ENCODE measurements at places on chromosomes 3 and 15.

GRCh38 chr3:15387735-15388134, 39.6 kb downstream of the METTL6 start:
- no peak for DNase-seq

GRCh38 chr3:11522953-11523571, 120.7 kb downstream of the VGLL4 start:
- DNase-seq: no peak

- DNase-seq: no peak
These were observed 7.0 kb downstream of the FNDC3B start for GRCh38 chr3:172046268-172046915.

GRCh38 chr3:134460965-134461364, 24.8 kb downstream of the ANAPC13 start:
- DNase-seq: no peak

DNA sequence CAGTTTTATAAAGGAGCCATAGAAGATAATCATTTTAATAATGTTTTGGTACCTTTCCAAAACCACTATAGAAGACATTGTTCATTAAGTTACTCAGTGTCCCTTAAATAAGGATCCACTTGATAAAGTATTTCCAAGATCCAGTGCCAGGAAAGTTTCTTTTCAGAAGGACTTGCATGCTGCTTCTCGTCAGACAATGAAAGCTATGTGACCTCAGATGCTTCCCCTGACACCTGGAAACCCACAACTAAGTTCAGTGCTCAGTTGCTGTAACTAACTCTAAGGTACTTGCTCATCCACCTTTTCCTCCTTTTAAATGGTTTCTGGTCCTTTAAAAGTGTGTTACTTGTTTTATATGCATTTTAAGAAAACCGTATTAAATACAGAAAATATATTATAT, 7.3 kb downstream of the SSR3 start:
- DNase-seq: no peak

- no peak for DNase-seq
These were observed 218.5 kb upstream of the TTC14 start for GRCh38 chr3:180383332-180384020.

GRCh38 chr3:21509731-21510470, 241.1 kb downstream of the ZNF385D start:
- DNase-seq: no peak

DNA sequence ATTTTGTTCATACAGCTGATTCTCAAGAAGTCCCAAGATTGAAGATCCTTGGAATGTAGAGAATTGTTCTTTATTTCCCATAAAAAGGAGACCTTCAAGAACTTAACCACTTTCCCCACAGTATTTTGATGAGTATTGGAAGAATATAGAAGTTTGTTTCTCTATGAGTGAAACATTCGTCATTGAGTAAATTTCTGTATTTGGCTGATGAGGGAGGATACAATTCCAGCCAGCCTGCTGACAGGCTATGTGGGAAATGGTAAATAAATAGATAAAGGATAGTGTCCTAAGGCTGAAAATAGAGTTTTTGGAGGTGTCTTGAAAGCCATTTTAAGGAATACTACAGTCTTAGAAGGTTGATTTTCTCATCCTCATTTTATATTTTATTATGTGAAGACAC, 1076.1 kb downstream of the ROBO2 start:
- DNase-seq: no peak

- no peak for DNase-seq
These were observed 194.7 kb downstream of the SV2B start for GRCh38 chr15:91294795-91295194.

- DNase-seq: no peak
These were observed 34.1 kb downstream of the SMARCC1 start for GRCh38 chr3:47747558-47747957.

DNA sequence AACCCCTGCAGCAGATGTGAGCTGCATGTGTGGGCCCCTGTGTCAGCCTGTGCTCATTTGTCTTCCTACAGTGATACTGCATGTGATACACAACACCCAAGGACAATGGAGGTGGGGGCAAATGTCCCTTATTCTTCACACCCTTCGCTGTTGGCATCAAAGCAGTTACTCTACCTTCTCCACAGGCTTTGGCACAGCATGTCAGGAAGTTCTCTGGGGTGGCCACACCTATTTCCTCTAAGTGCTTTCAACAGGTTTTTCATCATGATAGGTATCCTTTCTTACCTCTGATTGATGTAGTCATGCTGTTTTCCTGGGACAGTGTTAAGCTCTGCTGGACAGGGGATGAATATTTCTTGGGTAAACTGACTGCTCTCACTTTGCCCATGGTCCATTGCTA, 29.5 kb downstream of the ZNF662 start:
- DNase-seq: no peak

DNA sequence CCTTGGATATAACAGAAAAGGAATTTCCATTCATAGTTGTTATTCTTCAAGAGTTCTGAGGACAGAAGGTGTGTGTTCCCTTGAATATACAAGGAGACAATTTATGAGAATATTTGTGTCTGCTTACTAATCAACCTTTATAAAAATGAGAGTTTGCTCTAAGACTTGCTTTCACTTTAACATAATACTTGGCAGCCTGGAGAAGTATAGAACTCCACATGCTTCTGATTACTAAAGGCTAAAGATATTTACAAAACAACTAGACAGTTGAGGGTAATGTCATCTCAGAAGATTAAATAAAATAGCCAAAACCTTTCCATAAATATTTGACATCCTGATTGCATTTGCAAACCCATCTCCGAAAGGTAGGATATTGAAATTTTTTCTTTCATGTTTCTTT, 727.1 kb upstream of the NAALADL2 start:
- no peak for DNase-seq

DNA sequence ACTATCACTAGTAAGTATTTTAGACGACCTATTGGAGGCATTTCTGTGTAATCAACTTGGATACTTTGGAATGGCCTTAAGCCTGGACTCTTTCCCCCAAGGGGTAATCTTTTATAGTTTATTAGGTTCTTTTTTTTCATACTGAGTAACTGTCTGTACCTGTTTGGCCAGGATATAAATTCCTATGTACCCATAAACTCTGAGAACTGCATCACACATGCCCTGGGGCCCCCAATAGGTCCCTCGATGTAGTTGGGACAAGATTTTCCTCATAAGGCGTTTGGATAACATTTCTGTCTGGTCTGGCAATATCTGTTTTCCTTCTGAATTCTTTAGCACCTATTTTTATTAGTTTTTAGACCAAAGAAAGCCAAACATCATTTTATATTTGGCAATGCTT, 86.4 kb upstream of the WNT7A start:
- no peak for DNase-seq

DNA sequence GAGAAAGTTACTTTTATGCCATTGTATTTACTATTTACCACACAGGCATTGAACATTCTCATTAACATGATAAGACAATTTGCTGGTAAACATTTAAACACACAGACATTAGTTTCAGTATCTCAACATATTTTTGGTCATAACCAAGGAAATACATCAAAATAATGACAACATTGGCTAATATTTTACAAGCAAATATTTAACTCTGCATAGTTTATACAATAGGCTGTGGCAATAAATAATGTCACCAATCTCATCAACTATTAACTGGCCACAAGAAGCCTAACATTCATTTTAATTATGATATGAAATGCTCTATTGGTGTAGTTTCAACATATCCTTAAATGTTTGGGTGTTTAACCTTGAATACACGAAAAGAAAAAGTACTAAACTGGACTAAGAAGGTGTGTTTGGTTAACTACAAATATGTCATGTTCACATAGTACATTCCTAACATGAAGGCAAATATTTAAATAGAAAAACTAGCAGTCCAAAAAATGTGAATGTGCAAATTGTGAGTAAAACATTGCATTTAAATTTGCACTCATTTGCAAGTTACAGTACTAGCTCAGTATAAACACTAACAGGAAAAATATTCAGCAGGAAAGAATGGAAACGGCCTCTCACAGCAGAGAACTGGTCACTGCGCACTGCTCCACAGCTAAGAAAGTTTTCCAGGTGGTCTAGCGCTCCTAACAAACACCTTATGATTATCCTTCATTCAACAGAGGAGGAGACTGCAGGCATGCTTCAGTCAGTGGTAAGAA, 106.6 kb downstream of the GLDN start:
- DNase-seq: no peak

DNA sequence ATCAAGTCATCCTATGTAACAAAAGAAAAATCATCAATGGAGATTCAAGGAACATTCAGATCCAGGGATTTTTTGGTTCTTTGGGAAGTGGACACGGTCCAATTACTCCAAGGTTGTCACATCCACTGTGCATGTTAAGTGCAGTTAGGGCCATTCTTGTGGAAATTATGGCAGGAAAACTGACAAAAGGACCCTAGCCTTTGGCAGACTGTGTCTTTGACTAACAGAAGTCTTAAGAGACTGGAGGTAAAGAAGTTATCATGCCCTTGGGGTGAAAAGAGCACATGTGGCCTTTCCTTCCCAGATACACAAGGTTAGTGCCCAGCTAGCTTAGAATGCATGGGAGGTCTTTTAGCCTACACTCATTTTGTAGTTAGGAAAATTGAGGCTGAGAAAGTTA, 74.9 kb downstream of the MB21D2 start:
- no peak for DNase-seq

DNA sequence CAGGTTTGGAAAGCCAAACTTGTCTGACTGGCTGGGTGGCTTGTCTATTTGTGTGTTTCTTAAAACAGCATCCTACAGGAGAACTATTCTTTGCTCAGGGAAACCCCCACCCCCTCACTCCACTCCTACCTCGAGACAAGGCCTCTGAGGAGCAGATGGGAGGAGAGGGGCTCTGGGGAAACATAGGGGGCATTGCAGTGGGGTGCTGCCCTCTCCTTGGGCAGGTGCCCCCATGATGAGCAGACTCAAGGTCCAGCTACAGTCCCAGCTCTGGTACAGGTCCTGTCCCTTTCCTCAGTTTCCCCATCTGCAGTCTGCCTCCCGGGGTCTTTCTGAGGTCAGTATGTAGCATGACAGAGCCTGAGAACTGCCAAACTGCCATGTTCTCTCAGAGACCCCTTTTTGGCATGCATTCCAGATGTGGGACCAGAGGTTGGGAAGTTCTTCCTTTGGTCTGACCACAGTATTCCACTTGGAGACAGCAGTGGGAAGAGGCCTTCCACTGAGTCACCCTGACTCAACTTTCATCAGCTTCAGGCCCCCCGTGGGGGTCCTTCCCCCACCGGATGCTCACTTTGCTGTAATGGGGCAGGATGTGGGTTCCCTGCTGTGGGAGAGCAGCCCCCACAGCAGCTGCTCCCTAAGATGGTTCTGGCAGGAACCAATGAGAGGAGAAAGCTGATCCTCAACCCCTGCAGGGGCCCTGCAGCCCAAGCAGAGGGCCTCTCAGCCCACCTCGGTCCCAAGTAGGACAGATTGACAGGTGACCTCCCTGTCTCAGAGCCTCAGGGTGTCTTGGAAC, 32.3 kb upstream of the CYP11A1 start:
- no peak for DNase-seq

GRCh38 chr3:17442332-17443049, 299.9 kb downstream of the TBC1D5 start:
- no peak for DNase-seq

GRCh38 chr3:45367453-45367871, 20.9 kb upstream of the LARS2 start:
- no peak for DNase-seq

DNA sequence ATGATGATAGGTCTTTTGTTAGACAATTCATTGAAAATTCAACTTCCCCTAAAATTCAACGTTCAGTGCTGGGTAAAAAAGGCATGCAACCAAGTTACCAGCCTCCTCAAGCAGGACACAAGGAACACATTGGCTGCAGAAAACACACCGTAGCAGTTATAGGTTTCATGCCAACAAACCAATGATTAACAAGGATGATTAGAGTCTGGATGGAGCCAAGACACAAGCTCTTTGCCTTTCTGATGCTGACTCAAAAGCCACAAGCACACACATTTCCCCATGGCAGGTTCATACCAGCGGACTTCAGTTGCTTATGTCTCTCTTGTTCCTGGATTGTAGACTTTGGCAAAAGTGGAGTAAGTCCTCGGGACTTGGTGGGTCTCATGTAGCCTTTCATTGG, 105.8 kb downstream of the DHX30 start:
- DNase-seq: no peak

DNA sequence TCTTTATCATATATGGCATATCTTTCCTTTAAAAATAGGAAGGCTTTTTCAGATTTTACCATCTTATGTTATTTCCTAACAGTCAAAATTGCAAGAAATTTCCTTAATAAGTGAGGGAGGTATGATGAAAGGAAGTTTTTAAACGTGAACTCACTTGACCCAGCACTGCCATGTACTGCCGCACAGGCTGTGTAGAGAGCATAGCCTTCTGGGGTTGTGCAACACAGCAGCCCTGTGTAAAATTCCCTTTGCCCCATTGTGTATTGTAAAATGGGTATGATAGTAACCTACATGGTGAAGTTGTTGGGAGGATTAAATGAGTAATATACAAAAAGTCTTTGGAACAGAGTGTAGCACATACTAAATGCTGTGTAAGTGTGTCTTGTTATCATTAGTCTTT, 78.6 kb downstream of the PEX5L start:
- no peak for DNase-seq

- DNase-seq: peak; percentile 75
These were observed at the start of gene LTK for GRCh38 chr15:41513506-41514227. Gene LTK, minus strand, starts transcription at chr15:41513827. Its CDS starts 118 bp downstream, at chr15:41513709.

- DNase-seq: no peak
These were observed 73.2 kb upstream of the DLG1 start for GRCh38 chr3:197371591-197372046.

GRCh38 chr3:139326707-139327106, 17.1 kb upstream of the MRPS22 start:
- no peak for DNase-seq

DNA sequence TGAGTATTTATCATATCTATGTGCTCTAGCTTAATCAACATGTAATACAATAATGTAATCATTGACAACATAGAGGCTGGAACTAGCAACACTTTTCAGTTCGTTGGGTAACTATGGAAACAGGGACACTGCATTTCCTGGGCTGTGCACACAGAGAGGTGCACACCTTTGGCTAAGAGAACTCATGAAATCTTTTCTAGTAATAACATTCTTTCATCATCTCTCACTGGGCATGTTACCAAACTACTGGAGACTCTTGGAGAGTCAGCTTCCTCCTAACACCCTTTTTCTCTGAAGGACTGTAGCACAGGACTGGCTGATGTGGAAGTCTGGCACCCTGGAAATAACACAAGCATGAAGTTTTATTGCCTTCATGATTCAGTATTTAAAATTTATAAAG, 135.6 kb downstream of the KCNMB2 start:
- no peak for DNase-seq

DNA sequence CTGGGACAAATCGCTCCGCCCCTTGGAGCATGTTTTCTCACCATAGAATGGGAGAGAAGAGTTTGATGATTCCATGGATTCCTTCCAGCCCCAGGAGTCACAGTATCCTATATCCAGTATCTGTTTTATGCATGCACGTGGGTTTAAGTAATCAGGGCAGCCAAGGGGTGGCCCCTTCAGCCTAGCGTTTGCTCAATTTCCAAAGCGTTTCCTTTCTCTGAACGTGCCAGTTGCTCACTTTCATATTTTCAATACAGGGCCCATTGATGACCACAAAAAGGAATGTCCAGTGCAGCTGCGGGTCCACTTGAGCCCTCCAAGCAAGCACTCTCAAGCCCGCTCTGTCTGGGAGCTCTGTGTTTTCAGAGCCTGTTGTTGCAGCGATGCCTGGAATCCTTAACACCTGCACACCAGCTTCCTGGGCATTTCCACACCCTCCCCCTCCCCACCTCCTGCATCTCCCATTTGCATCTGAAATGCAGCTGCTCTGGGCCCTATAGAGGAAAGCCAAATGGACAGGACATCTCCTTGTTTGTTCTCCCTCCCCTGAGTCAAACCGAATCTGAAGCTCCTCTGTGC, 164.3 kb upstream of the LPP start:
- no peak for DNase-seq

GRCh38 chr3:100048248-100048647, 66.1 kb downstream of the FILIP1L start:
- DNase-seq: no peak

All from SK-N-SH (cell line).